DND-41 (cell line): ENCODE measurements at places on chromosomes 13 and 19.

DNA sequence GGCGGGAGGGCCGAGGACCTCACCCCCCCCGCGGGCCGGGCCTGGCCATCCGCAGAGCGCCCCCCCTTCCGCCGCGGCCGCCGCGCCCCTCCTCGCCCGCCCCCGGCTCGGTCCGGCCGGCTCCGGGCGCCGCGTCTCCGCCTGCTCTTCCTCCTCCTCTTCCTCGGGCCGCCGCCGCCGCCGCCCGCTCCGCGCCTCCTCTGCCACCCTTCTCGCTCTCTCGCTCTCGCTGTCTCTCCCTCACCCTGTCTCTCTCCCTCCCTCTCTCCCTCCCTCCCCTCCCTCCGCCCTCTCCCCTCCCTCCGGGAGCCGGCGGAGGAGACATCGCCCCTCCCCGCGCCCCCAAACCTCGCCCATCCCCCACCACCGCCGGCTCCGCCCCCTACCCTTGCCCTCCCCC lies at the start of gene SHANK1:
Gene SHANK1 (minus strand): TSS at position 237 of the 400 bp plus-strand sequence. CDS start 2,883 bp downstream, outside the sequence.
- no peak within 1 kb of the TSS for H3K4me3 ChIP-seq
- peaks cover 65% of the 10 kb centered on the region for H3K27me3 ChIP-seq
- peak; percentile 55 for DNase-seq
- no peak within 1 kb of the TSS for H3K27ac ChIP-seq
- H3K36me3 ChIP-seq: no peaks in the 10 kb centered on the region
- H3K4me1 ChIP-seq: peaks cover 17% of the 10 kb centered on the region

DNA sequence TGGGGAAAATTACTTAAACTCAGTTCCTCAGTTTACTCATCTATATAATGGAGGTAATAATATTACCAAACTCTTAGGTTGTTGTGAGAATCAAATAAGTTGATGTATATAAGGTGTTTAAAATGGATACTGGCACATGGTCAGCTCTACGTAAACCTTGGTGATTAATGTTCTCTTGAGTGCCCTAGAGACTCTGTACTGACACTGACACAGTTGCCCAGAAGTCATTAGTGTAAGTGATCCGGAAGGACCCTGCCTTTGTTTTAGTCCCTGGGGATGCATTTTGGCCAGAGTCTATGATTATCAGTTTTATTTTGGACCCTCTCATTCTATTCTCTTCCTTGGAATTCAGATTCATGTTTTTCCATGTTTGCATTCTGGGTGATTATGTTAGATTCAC lies 31.9 kb downstream of the CHST8 start:
- DNase-seq: no peak
- no peak overlapping the region for H3K27ac ChIP-seq
- no peak overlapping the region for H3K4me3 ChIP-seq
- no peaks in the 10 kb centered on the region for H3K27me3 ChIP-seq
- H3K4me1 ChIP-seq: no peaks in the 10 kb centered on the region

DNA sequence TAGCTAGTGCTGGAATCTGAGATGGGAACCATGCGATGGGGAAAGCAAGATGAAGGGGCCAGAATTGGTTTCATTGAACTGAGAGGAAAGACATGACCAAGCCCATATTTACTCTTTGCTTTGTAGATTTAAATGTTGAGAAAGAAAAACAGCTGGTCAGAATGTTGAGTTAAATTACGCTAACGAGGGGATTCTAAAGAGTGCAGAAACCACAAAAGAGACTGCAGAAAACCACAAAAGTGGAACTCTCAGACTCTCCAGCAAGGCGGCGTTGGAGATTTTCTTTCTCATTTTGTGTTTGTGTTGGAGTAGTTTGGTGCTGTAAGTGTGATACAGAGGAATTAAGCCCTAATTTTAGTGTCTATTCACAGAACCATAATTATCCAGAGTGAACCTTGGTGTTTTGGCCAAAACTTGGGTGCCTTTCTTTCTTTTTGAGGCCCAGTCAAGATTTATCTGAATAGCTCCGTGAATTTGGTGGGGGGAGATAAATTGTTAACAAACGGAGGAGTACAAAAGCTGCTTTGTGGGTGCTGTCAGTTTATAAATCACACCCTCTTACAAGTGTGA lies 26.3 kb downstream of the SAE1 start:
- peak overlapping the region; percentile 71 for H3K27ac ChIP-seq
- DNase-seq: peak; percentile 41
- no peak overlapping the region for H3K4me3 ChIP-seq
- H3K4me1 ChIP-seq: peaks cover 50% of the 10 kb centered on the region
- H3K36me3 ChIP-seq: peaks cover 92% of the 10 kb centered on the region

GRCh38 chr13:99736541-99736940 lies 235.0 kb downstream of the ZIC5 start:
- H3K27ac ChIP-seq: no peak overlapping the region
- no peaks in the 10 kb centered on the region for H3K4me1 ChIP-seq
- no peaks in the 10 kb centered on the region for H3K27me3 ChIP-seq
- H3K4me3 ChIP-seq: no peak overlapping the region
- DNase-seq: no peak

DNA sequence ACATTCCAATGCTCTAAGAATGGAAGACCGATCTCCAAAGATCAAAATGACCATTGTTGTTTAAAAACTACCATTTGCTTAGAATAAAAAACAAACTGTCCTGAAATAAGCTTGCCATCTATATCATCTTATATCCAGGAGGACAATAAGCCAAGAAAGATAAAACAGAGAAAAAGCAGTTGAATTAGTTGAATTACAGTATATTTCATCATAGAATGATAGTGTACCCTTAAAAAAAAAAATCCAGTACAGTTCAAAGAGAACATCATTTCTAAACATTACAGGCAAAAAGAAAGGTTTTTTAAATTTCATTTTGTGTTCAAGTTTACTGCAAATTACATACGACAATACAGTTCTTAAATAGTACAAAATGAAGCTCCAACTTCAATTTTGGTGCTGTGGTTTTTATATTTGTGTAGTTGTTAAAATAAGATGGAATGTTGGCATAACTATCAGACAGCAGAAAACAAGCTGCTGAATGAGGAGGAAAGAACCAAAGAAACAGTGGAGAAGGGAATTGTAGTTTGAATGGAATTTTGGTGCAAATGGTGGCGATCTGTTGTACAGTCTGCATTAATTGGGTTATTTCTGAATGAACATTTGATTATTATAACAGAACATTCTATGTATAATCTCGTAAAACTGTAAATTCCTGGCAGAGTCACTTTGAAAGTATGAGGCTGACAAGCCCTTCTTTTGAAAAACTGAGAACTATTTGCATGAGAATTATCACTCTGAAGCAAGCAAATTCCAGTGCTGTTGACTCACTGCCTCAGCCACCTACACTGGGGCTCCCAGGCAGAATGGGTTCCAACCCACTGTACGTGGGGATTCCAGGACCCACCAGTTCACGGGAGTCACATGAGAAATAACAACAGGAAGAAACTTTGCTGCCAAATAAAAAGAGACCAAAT lies 37.7 kb downstream of the LHFPL6 start:
- DNase-seq: no peak
- H3K27ac ChIP-seq: no peak overlapping the region
- H3K27me3 ChIP-seq: no peaks in the 10 kb centered on the region
- no peaks in the 10 kb centered on the region for H3K36me3 ChIP-seq

DNA sequence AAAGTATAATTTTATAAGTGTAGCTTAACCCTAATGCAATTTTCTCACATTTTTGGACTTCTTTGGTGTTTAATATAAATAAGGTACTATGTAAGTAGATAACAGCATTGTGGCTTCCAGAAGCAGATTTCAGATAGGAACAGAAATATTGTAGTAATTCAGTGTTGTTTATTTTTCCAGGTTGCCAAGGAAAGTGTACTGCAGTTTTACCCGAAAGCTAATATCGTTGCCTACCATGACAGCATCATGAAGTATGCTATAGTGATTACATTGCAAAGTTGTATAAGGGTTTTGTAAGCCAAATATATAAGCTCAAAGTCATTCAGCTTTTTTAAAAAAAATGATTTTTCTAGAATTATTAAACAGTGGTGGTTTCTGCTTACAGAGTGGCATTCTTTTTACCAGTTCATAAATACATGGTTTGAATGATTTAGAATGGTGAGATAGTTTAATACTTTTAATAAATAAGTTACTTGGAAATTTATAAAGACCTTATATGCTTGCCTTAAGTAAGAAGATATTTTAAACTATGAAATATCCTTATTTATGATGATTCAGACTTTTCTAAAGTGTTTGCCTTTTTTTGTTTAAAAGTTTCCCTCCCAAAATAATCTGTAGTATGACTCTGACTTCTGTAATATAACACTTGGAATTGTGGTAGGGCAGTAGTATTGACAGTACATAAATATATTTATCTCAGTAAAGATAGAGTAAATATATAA lies 3.7 kb downstream of the UBA2 start:
- no peaks in the 10 kb centered on the region for H3K27me3 ChIP-seq
- no peak overlapping the region for H3K4me3 ChIP-seq
- peaks cover 39% of the 10 kb centered on the region for H3K4me1 ChIP-seq
- DNase-seq: no peak
- no peak overlapping the region for H3K27ac ChIP-seq

GRCh38 chr19:54412877-54413276 lies 2.4 kb upstream of the TTYH1 start:
- DNase-seq: no peak
- H3K27me3 ChIP-seq: no peaks in the 10 kb centered on the region
- H3K36me3 ChIP-seq: no peaks in the 10 kb centered on the region
- no peaks in the 10 kb centered on the region for H3K4me1 ChIP-seq
- no peak overlapping the region for H3K27ac ChIP-seq

- no peak overlapping the region for H3K27ac ChIP-seq
- no peaks in the 10 kb centered on the region for H3K4me1 ChIP-seq
- H3K27me3 ChIP-seq: peaks cover 10% of the 10 kb centered on the region
- no peak overlapping the region for H3K4me3 ChIP-seq
- H3K36me3 ChIP-seq: no peaks in the 10 kb centered on the region
Measured at GRCh38 chr13:51913421-51914136, 51.8 kb downstream of the CCDC70 start.

- no peaks in the 10 kb centered on the region for H3K36me3 ChIP-seq
- H3K4me3 ChIP-seq: no peak overlapping the region
- H3K4me1 ChIP-seq: no peaks in the 10 kb centered on the region
- H3K27ac ChIP-seq: no peak overlapping the region
- no peaks in the 10 kb centered on the region for H3K27me3 ChIP-seq
- no peak for DNase-seq
Measured at GRCh38 chr13:109357751-109358471, 428.5 kb downstream of the IRS2 start.

DNA sequence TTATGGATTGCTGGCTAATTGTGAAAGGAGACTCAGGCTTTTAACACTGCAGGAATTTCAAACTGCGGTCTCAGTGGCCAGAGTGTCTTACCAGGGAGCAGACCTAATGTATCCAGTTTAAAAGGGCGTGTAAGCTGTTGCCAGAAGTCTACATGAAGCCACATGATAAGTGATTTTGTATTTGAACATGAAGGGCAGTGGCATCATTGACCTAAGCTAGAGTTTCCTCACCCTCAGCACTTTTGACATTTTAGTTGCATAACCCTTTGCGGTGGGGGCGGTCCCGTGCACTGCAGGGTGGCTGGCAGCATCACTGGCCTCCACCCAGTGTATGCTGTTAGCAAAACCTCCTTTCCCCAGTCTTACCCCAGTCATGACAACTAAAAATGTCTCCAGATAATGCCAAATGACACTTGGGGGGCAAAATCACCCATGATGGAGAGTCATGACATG lies 23.7 kb upstream of the GPR18 start:
- DNase-seq: no peak
- H3K4me3 ChIP-seq: no peak overlapping the region
- H3K4me1 ChIP-seq: no peaks in the 10 kb centered on the region
- H3K27ac ChIP-seq: no peak overlapping the region
- no peaks in the 10 kb centered on the region for H3K27me3 ChIP-seq

GRCh38 chr19:1864480-1865171 lies 1.2 kb upstream of the KLF16 start:
- peaks cover 37% of the 10 kb centered on the region for H3K4me1 ChIP-seq
- no peaks in the 10 kb centered on the region for H3K36me3 ChIP-seq
- H3K27ac ChIP-seq: peak overlapping the region; percentile 83
- peak; percentile 65 for DNase-seq
- no peaks in the 10 kb centered on the region for H3K27me3 ChIP-seq
- H3K4me3 ChIP-seq: peak overlapping the region; percentile 71; the same call in 1 of the 2 replicates

DNA sequence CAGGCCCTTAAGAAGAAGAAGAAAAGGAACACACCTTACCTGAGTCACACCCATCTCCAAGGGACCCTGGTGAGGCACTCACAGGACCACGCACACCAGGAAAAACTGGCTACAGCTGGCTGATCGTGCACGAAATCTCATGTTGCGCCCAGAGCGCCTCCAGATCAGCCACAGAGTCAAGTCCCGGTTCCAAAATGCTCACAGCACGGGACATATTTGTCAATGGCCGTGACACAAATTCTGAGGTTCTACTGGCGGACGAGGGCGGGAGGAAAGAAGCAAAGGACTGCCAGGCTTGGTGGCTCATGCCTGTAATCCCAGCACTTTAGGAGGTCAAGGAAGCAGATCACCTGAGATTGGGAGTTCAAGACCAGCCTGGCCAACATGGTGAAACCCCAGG lies 21.5 kb downstream of the SH3GL1 start:
- no peaks in the 10 kb centered on the region for H3K27me3 ChIP-seq
- H3K27ac ChIP-seq: no peak overlapping the region
- DNase-seq: no peak
- H3K36me3 ChIP-seq: peaks cover 19% of the 10 kb centered on the region
- H3K4me1 ChIP-seq: no peaks in the 10 kb centered on the region

DNA sequence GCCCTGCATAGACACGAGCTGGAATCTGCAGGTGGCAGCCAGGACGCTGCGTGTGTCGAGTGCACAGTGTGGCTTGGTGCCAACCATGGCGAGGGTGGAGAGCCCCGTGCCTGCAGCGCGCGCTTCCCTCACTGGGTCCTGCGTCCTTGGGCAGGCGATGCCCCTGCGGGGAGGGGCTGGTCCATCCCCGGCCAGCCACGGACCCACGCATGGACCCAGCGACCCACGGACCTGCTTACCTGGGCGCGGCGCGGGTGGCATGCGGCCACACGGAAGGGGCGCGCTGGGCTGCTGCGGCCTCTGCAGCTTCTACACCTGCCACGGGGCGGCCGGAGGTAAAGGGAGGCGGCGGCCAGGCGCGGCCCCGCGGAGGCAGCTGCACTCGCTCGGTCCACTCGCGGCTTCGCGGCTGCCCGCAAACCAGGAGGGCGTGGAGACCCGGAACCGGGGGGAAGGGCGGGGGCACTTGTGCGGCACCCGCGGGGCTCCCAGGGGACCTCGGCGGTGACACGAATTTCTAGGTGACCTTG lies 569 bp upstream of the MCF2L start:
- peak; percentile 38 for DNase-seq
- 0 out of 2 replicates have a peak overlapping the region, but pooled peaks have one; percentile 18 for H3K27ac ChIP-seq
- no peaks in the 10 kb centered on the region for H3K36me3 ChIP-seq
- no peaks in the 10 kb centered on the region for H3K27me3 ChIP-seq
- H3K4me3 ChIP-seq: peak overlapping the region; percentile 29; the same call in 1 of the 2 replicates
